NCI-H2107 (cell line): ENCODE measurements at places on chromosomes 11 and 22.

- peak; percentile 47 for DNase-seq
Measured at GRCh38 chr22:35524966-35525686, 15.5 kb upstream of the RASD2 start.

- no peak for DNase-seq
Measured at GRCh38 chr11:62340269-62340901, 3.1 kb downstream of the ASRGL1 start.

GRCh38 chr22:46501701-46502100 lies 35.7 kb downstream of the CELSR1 start:
- DNase-seq, result no peak

DNA sequence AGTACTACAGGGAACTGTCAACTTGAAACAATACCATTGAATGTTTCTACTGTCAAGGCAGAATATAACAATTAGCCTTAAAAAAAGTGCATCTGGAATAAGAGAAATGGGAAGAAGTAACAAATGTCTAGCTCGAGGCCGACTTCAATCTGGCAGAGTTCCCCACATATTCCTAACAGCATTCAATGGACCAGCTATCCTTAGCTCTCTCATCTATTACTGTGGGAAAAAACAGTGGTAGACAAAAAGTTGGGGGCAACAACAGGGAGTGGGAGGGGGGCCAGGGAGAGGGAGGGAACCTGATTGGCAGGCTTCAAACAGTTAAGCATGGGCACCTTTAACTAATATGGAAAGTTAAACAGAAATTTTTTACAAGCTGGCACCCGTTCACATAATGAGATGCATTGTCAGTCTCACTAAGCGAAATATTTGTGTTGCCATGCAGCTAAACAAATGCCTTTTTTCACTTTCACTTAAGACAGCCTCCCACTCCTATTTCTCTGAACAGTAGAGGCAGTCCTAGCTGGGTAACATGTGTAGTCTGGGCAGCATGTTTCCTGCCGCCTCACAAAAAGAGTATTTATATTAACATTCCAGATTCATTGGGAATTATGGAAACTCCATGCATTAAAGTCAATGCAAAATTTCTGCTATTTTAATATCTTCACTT lies 62.2 kb upstream of the SOX6 start:
- no peak for DNase-seq

- no peak for DNase-seq
Measured at GRCh38 chr11:10916665-10917064, 58.8 kb upstream of the ZBED5 start.

DNA sequence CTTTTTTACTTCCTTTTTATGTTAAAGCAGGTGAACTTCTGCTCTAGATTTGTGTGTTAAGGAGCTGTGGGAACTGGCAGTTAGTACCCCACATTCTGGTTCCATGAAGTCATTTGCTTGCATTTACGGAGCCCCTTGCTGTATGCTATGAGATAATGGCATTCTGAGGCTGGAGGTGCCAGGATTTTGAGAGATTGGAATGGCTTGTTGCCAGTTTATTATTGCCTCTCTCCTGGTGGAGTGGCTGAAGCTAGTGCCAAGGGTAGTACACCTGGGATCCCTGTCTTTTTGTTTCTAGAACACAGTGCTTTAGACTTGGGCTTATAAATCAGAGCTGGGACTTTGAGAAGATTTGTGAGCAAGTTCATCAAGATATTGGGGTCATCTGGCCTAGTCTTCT lies 73.8 kb downstream of the STIM1 start:
- no peak for DNase-seq

- DNase-seq, result no peak
Measured at GRCh38 chr11:105821372-105821771, 200.7 kb downstream of the MSANTD4 start.

DNA sequence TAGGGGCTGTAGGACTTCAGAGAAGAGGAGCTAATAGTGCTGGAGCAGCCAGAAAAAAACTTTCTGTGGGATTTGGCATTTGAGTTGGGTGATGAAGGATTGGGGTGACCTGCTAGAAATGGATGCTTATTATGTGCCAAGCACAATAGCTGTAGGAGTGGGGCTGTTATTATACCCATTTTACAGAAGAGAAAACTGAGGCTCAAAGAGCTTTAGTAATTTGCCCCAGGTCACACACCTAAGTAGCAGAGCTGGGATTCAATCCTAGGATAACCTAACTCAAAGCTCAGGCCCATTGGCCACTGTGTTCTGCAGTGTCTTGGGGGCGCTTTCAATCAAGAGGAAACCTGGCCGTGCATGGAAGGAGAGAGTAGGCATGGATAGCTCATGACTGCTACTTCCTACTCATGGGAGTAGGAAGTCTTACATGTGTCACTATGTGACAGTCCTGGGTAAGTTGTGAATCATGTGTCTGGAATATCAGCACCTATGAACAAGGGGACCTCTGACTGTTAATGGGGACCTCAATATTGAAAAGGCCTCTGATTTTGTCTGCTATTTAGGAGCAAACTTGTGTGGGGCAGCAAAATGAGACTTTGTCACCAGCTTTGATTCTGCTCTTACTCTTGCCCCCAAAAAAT lies 6.1 kb upstream of the ELF5 start:
- no peak for DNase-seq

DNA sequence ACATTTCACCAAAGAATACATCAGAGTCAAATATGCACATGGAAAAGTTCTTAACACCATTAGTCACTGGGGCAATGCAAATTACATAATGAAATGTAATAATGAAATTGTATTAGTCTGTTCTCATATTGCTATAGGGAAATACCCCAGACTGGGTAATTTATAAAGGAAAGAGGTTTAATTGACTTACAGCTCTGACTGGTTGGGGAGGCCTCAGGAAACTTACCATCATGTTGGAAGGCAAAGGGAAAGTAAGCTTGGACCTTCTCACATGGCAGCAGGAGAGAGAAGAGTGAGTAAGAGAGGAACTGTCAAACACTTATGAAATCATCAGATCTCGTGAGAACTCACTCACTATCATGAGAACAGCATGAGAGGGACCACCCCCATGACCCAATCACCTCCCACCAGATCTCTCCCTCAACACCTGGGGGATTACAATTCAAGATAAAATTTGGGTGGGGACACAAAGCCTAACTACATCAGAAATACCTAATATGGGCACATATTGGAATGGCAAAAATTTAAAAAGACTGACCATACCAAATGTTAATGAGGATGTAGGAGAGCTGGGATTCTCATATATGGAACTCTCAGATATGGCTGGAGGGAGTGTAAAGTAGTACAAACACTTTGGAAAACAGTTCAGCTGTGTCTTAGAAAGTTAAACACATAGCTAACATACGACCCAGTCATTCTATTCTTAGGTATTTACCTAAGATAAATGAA lies 65.1 kb upstream of the CD44 start:
- DNase-seq, result no peak

GRCh38 chr11:114918286-114918685 lies 240.0 kb downstream of the NXPE2 start:
- no peak for DNase-seq

GRCh38 chr22:27880778-27881394 lies 38.2 kb downstream of the PITPNB start:
- DNase-seq, result no peak

- DNase-seq, result no peak
Measured at GRCh38 chr11:9905501-9905951, 241.6 kb downstream of the SWAP70 start.

DNA sequence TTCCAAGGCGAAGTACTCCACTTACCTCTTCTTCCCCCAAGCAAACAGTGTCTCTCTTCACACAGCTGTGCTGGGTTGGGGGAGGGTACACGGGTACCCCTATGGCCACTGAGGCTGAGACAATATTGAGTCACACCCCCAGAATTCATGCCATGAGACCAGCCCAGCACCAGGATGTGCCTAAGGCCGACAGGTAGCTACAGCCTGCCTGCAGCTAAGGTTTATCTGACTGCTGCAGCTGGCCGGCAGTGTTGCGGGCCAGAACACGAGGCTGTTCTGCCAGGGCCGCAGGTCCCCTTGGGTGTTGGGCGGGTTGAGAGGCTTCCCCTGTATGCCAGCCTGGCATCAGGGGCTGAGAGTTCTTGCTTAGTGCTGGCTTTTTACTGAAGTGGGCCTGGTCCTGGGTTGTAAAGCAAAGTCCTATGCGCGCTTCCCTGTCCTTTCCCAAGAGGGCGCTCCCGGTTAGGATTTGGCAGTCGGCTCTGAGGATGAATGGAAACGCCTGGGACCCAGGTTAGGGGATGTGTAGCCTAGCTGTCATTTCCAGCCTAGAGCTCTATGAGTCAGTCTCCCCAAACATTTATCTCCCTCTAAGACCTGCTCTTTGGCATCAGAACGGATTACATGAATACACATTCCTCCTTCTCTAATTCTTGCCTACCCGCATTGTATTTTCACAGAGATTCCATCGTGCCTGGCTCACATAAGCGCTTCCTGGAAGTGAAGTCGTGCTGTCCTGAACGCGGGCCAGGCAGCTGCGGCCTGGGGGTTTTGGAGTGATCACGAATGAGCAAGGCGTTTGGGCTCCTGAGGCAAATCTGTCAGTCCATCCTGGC lies 7.1 kb downstream of the USP18 start:
- peak; percentile 53 for DNase-seq
